ENCODE measurements at places on chromosomes 4 and X.

- DNase-seq: no peak
Observed at GRCh38 chr4:82712561-82712960, 86.0 kb downstream of the SCD5 start.

DNA sequence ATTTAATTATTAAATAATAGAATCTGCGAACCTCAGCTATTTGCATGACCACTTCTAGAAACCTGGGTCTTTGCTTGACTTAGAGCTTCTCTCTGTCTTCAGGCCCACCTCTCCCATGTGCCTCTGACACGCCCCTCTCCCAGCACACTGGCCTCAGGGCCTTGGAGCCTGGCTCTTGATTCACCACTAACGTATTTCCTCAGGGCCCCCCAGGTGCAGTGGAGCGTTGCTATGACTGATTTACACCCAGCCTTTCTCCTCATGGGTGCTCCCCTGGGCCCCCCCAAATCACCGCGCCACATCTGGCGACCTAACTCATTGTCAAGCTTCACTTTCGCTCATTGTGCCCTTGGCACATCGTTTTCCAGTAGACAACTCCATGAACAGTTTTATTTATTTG is 37.9 kb upstream of the TENM3 start:
- no peak for DNase-seq

DNA sequence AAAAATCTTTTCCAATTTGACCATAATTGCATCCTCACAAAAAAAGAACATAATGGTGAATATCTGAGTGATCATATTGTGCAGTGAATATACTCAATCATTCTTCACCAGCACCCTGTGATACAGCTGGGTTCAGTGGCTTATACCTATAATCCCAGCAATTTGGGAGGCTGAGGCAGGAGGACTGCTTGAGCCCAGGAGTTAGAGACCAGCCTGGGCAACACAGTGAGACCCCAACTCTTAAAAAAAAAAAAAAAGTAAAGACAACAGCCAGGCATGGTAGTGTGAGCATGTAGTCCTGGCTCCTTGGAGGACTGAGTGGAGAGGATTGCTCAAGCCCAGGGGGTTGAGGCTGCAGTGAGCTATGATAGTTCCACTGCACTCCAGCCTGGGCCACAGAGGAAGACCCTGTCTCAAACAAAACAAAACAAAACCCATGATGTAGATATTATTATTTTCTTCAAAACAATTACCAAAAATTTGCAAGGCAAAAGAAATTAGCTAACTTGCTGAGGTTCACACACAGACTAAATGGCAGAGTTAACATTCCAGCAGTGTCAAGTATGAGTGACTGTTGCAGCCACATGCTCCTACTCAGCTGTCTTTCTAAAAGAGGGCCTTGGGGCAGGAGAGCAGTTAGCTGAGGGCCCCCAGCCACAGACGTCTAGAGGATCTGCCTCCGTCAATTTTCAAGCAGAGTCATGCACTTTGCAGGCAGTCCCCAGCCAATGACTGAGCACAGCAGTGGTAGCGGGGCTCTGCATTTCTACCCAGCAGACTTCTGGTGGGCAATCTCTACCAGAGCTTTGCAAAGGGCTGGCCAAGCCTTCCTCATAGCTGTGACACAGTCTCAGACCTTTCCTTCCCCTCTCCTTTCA is 33.4 kb downstream of the ADGRA3 start:
- no peak for DNase-seq

DNA sequence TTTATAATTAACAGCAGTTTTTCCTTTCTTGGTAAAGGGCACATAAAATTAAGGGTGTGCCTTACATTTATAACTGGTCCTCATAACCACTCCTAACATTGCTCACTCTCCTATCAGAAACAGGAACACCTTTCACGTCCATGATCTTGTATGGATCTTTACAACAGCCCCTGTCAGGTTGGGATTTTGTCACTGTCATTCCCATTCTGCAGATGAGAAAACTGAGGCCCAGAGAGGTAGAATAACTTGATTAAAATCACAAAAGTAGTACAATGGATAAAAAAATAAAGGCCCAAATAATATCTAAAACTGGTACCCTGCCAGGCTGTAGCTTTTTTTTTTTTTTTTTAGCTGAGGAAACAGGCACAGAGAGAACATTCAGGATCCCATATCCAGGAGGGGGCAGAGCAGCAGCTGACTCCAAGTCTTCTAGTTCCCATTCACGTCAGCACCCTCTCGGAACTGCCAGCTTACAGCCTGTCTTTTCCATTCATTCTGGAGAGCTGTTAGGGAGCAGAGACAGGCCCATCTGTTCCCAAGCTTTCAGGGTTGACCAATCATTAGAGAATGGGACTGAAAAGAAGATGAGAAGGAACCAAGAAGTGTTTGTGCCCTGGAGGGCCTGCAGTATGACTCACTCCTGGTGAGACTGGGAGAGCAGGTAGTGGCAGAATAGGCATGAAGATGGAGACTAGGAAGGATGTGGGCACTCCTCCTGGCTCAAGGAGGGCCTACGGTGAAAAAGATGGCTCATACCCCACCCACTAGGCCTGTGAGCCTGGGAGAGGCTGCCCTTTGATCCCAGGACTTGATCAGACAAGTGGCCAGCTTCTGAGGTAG is 7.3 kb downstream of the SUV39H1 start:
- no peak for DNase-seq

- no peak for DNase-seq
Observed at GRCh38 chrX:123277347-123277746, 93.3 kb downstream of the GRIA3 start.

- no peak for DNase-seq
Observed at GRCh38 chr4:169765835-169766234, 8.1 kb upstream of the HPF1 start.

- DNase-seq: no peak
Observed at GRCh38 chrX:100447655-100448397, 37.8 kb upstream of the PCDH19 start.

- no peak for DNase-seq
Observed at GRCh38 chr4:139858436-139859205, 193.0 kb downstream of the MGST2 start.

DNA sequence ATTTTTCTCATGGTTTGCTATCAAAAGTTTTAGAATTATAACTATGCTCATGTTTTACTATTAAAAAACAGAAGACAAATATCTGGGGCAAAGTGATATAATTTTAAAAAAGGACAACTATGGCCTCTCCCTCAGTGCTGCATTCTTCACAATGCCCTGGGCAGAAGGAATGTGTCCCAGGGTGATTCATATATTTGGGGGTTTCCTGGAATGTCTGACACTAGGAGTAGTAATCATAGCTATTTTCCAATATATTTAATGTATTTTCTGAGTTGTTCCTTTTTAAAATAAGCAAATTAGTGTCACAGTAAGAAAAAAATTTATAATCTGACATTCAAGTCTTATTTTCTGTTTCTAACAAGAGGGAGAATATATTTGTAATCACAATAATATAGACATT is 281.7 kb downstream of the UNC5C start:
- no peak for DNase-seq

- DNase-seq: no peak
Observed at GRCh38 chr4:83247415-83248357, 36.9 kb downstream of the COQ2 start.

DNA sequence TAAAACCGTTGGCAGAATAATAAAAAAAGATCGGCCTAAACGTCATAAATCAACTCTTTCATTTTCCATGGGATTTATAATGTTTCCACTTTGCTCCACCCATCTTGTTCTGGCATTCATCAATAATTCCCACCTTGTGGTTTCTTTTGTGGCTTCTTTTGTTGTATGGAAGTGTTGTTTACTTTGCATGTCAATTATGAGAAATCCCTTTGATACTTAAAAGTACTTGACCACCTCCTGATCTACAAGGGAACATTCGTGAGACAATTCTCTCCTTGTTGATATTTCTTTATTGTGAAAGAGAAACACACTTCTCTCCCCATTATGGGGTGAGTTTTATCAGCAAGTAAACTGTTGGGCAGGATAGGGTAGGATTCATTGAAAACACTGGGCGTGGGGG is 2.8 kb downstream of the AMELX start:
- DNase-seq: no peak

GRCh38 chr4:72909461-72909860 is 160.1 kb downstream of the COX18 start:
- no peak for DNase-seq
